Smooth muscle cell of trachea (primary cell): ENCODE measurements at places on chromosomes 5 and 9. TPM values are rescaled to one million over a fixed set of nuclear protein-coding genes. Genes with fewer than 3 reads are reported as not detected.

The GABRA6 gene
- total RNA-seq = not detected in 2 replicates

The C5 gene
- total RNA-seq = 5.1 and 8.9 TPM in 2 replicates

The CFAP90 gene
- total RNA-seq = 0.17 TPM in 1 of 2 replicates, not detected in the other

The KCNMB1 gene
- not detected in 2 replicates for total RNA-seq

The PCDHA10 gene
- total RNA-seq = under 0.01 and 0.17 TPM in 2 replicates

The TAF11L13 gene
- total RNA-seq = not detected in 2 replicates

The TRMO gene
- total RNA-seq = 13.1 and 15.9 TPM in 2 replicates

The LVRN gene
- total RNA-seq = 0.17 and 0.44 TPM in 2 replicates

The SLC1A1 gene
- 7.7 and 12.9 TPM in 2 replicates for total RNA-seq

The MYOZ3 gene
- 0.44 and 1.5 TPM in 2 replicates for total RNA-seq

The STPG3 gene
- total RNA-seq = 0.66 TPM in 1 of 2 replicates, not detected in the other
